ENCODE measurements at places on chromosomes 16 and 17.

DNA sequence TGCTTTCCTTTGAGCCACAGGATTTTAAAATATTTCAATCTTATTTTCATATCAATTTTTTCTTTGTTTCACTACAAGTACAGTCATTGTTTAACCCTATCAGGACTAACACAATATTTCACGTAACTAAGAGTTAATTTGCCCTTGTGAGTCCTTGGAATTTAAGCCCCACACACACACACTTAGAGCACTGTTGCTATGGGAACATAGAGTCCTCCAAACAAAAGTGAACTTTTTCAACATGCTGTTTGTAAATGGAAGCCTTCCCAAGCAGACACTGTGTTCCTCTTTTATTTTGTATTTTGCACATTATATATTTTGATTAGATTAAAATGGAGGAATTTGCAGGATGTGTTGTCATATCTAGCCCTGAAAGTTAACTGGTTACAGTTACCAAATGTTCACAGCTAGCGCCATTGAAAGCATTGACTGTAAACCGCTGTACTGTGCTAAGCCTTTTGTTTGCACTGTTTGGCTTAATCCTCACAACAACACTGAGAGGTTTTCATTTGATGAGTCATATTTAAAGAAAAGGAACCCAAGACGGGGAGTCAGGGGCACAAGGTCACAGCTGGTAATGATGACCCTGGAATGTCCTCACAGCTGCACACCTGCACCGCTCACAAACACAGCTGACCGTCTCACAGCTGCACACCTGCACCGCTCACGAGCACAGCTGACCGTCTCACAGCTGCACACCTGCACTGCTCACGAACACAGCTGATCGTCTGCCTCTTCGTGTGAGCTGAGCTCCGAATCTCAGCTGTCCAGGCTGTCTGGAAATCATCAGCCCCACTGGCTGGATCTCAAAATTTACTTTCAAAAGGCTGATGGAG is 6.3 kb downstream of the HSBP1 start:
- peak; percentile 60 for DNase-seq

- no peak for DNase-seq
Observed at GRCh38 chr16:4026854-4027253, 89.4 kb downstream of the ADCY9 start.

DNA sequence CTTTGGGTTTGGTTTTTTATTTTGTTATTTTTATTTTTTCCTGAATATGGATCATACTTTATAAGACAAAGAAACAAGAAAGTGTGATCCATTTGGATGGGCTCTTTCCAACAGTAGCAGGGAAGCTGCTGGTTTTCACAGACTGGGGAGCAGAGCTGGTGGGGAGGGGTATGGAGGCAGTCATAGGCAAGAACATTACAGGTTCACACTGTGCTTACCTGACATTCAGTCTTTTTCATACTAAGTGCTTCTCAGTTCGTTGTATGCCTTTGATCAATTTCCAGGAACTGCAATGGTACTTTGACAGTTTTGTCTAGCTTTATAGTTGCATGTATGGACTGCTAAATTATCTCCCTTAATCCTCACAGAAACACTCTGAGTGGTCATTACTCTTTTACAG is 27.7 kb downstream of the BEAN1 start:
- no peak for DNase-seq

- DNase-seq, result no peak
Observed at GRCh38 chr17:31294820-31295488, 2.1 kb downstream of the OMG start.

- DNase-seq, result no peak
Observed at GRCh38 chr16:52076801-52077201, 470.1 kb downstream of the TOX3 start.

- DNase-seq, result peak; percentile 70
Observed at GRCh38 chr17:48603959-48604769, 622 bp downstream of the HOXB6 start.

GRCh38 chr17:73336408-73337329 is 24.9 kb upstream of the CDC42EP4 start:
- no peak for DNase-seq

DNA sequence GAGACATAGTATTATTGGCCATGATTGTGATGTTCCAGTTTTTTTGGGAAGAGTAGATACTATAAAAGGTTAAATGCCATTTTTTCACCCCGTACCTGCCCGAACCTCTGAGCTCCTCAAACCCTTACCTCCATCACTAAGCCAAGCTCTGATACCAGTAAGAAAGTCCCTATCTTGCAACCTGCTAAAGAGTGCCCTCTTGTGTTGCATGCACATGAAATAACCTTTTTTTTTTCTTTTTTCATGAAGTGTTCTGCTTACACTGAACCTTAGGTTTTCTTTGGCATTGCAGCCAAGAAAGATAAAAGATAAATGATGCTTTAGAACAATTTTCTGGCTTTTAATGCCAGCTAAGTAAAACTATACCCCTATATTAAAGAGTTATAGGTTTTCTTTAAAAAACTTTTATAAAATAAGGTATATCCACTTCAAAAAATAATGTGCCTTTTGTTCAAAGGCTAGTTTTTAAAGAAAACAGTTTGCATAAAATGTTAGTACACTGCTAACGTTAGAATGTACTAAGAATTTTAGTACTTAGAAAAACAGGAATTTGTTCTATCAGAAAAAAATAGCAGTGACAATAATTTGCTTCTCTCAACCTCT is 295.3 kb upstream of the PMFBP1 start:
- DNase-seq, result peak; percentile 72

GRCh38 chr17:38425744-38426143 is 2.5 kb upstream of the ARHGAP23 start:
- DNase-seq, result no peak

- no peak for DNase-seq
Observed at GRCh38 chr16:1614456-1615102, 2.4 kb downstream of the CRAMP1 start.

- DNase-seq, result no peak
Observed at GRCh38 chr16:82181461-82182185, 11.6 kb upstream of the MPHOSPH6 start.

GRCh38 chr17:45718791-45719190 is 65.3 kb upstream of the CRHR1 start:
- DNase-seq, result no peak

DNA sequence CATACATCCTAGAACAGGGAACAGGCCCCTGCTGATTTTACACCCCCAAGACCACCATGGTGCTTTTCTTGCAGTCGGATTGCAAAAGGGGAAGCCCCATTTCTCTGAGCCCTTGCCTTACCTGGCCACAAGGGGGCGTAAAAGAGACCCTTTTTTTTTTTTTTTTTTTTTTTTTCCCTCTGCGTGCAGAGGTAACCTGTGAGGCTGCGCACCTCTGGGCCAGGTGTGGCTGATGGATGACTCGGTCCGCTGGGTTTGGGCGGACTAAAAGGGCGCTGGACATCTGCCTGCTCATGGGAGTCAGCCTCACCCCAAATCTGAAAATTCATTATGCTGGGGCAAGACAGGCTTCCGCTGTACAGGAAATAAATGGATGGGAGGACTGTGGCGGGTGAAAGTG is 281.0 kb downstream of the CBLN1 start:
- no peak for DNase-seq

GRCh38 chr16:78556421-78556820 is 457.0 kb downstream of the WWOX start:
- no peak for DNase-seq

- DNase-seq, result no peak
Observed at GRCh38 chr17:76442341-76443338, 10.3 kb downstream of the UBE2O start.

DNA sequence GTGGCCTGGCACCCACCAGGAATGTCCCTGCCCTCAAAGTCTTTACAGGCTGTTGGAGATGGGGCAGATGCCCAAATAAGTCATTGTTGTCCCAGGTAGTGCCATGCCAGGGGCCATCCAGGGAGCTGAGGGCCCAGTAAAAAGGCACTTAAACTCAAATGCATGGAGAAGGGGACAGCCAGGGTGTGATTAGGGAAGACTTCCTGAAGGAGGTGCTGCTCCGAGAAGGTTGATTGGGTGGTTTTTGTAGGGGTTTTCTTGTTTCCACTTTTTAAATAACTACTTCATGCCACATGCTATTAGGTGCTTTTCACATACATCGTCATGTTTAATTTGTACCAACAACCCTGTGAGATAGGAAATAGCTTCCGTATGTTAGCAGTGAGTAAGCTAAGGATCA is 66.9 kb downstream of the RAI1 start:
- DNase-seq, result no peak

GRCh38 chr17:72604518-72604917 is 483.7 kb downstream of the SOX9 start:
- no peak for DNase-seq

DNA sequence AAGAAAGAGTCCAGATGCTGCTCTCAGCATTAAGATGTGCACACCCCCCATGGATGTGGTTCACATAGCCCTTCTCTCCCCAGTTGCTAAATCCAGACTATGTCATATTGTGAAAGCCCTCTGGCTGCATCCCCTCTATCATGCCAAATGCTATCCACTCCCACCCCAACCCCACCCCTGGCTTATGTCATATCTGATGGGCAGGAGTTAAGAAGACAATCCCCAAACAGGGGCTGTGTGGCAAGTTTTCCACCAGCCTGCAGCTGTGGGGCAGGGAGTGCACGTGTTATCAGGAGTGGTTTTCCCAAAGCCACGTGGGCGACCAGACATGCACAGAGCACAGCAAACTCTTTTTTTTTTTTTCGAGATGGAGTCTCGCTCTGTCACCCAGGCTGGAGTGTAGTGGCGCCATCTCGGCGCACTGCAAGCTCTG is 10.0 kb downstream of the FAM117A start:
- no peak for DNase-seq

GRCh38 chr17:2745317-2746037 is 4.0 kb downstream of the CCDC92B start:
- no peak for DNase-seq

DNA sequence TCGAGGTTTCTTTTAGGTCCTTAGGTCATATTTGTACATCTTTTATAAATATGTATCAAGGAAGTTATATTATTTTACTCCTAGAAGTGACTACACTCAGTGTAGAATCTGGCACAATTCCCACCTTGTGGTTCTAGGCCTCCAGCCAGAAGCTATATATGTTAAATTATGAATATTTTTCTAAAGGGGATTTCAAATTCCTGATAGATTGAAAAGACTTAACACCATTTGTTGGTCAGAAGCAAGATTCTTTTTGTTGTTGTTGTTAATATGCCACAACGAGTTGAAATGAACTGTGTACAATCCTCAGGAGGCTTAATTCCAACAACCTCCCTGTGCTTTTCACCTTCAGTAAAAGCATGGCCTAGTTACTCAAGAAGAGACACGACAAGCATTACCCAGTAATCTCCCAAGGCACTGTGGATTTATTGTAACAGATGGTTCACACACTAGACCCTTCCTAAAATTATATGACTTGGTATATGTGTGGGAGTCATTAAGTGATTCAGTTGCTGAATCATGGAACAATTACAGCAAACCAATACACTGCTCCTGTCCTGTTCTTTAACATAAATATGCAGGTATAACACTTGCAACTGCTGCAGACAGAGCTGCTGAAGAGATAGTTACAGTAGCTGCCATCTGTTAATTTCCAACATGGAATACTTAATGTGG is 964.4 kb upstream of the GOT2 start:
- DNase-seq, result peak; percentile 77

GRCh38 chr17:38903404-38903803 is 22.0 kb upstream of the LASP1NB start:
- DNase-seq, result no peak

DNA sequence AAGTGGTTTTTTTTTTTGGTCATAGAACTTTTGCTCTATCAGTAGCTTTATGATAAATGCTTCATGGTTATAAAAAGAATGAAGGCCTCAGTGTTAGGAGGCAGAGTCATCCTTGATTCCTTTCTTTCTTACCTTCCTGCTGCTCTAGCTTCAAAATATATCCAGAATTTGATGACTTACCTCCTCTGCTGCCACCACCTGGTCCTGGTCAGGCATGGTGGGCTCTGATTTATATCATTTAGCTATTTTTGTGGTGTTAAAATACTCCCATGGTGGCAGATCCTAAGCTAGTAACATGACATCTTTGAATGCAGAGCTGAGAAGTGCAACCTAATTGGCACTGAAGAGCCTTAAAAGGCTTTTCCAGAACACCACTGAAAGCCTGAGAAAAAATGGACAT is 508.8 kb upstream of the CDH8 start:
- no peak for DNase-seq

GRCh38 chr16:11207646-11208045 is 48.4 kb downstream of the SOCS1 start:
- no peak for DNase-seq

DNA sequence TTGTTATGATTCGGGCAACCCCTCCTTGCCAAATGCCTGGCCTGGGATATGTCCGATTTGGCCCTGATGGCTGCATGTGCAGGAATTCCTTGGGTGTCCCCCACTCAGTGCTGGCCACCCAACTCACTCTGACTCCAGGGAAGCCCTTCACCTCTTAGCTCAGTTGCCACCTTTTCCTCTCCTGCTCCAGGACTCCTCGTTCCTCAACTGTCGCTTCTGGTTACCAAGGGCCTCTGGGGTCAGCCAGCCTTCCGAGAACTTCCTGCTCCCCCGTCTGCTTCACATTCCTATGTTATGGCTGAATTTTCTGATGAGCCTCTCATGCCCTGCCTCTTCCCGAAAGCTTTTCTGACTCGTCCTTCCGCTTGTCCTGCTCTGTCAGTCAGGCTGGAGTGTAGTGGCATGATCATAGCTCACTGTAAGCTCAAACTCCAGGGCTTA is 63.5 kb downstream of the SPACA3 start:
- DNase-seq, result no peak

DNA sequence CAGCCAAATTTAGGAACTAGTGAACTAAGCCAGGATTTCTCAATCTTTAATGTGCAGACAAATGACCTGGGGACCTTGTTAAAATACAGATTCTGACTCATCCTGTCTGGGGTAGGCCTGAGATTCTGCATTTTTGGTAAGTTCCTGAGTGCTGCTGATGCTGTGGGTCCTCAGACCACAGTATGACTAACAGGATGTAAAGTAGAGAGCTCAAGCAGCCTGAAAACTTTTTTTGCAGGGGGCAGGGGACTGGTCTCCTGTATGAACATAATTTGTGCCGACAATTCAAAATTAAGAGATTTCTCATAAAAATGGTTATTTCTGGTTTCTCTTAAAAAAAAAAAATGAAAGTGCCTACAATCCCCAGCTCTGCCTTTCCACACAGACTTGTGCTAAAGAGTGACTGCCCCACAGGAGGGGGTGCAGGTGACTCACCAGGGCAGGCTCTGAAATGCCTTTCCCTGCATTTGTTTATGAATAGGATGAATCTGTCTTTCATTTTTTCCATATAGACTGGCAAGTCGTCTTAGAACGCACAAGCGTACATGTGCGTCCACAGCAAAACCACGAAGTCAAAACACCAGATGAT is 271.5 kb downstream of the PHKB start:
- peak; percentile 98 for DNase-seq

Data from fibroblast of mammary gland (primary cell).